ENCODE measurements at places on chromosomes 3 and 15. TPM values are rescaled to one million over a fixed set of nuclear protein-coding genes. Genes with fewer than 3 reads are reported as not detected.
A peak's percentile ranks its signal among the peaks of the same experiment; 100 is the strongest.

GRCh38 chr3:65146179-65146578 is 458.4 kb upstream of the ADAMTS9 start:
- DNase-seq, result no peak

- DNase-seq, result peak; percentile 77
These were observed 3.4 kb upstream of the COL7A1 start for GRCh38 chr3:48598323-48599076.

GRCh38 chr3:125156456-125156855 is 56.1 kb downstream of the SLC12A8 start:
- no peak for DNase-seq

GRCh38 chr3:173410849-173411248 is 13.3 kb downstream of the NLGN1 start:
- no peak for DNase-seq

- peak; percentile 55 for DNase-seq
These were observed 307.3 kb downstream of the SV2B start for GRCh38 chr15:91407269-91407889.

DNA sequence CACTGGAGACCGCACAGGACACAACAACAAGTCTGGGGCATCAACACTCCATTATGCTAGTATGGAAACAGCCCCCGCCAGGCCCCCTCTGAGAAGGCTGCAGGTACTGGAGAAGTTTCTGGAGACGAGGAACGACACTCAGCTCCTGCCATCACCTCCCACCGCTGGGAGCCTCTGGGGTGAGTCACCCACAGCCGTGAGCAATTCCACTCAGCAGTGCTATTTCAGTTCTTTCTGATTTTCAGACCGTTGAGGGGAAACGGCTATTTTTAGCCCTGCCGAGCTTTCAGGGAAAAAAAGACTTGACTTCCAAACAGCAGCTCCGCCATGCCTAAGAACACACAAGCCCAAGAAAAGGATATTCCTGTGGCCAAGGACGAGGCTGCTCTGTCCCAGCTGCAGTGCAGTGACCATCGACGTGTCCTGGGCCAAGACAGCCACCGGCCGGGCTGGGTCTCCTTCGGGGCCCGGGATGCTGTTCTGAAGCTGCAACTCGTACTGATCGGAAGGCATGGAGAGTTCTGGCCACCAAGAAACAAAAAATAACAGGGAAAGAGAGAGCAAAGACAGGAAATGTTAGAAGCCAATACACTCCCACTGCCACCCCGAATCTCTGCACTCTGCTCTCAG is 40.8 kb downstream of the NUP210 start:
- DNase-seq, result no peak

GRCh38 chr3:9036404-9037131 is 73.3 kb upstream of the RAD18 start:
- DNase-seq, result peak; percentile 70

- DNase-seq, result no peak
These were observed 479.4 kb downstream of the FOXP1 start for GRCh38 chr3:71104121-71104541.

DNA sequence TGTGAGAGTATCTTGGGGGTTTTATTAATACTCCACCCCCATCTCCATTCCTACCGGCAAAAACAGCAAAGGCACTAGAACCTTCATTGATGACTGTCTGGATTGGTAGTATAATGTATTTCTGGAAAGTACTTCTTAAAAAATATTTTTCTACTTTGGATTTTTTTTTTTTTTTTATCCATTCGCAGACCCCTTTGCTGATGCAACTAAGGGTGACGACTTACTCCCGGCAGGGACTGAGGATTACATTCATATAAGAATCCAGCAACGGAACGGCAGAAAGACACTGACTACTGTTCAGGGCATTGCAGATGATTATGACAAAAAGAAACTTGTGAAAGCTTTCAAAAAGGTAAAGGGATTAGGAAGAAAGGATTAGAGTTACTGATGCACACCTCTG is 1.2 kb downstream of the EIF1B start:
- DNase-seq, result no peak

- no peak for DNase-seq
These were observed 38.4 kb downstream of the NDUFB4 start for GRCh38 chr3:120634539-120634938.

- no peak for DNase-seq
These were observed 3.2 kb upstream of the BMF start for GRCh38 chr15:40111888-40112287.

GRCh38 chr15:64045774-64046420 is 388 bp downstream of the DAPK2 start:
- peak; percentile 32 for DNase-seq

DNA sequence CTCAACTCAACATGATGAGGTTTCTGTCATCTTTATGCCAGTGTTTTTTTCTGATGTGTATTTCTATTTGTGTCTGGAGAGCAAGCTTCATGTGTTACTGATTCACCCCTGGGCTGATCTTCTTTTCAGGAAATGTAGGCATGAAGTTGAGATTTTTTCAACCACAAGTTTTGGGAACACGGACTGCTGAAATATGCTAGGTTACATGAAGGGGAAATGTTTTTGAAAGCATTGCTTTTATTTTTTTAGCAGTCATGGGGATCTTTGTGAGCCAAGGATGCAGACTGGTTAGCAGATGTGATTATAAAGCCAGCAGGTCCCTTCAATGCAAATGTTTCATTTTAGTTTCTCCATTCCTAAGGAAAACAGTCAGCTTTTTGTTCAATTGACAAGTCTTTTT is 219.3 kb upstream of the COL8A1 start:
- no peak for DNase-seq

DNA sequence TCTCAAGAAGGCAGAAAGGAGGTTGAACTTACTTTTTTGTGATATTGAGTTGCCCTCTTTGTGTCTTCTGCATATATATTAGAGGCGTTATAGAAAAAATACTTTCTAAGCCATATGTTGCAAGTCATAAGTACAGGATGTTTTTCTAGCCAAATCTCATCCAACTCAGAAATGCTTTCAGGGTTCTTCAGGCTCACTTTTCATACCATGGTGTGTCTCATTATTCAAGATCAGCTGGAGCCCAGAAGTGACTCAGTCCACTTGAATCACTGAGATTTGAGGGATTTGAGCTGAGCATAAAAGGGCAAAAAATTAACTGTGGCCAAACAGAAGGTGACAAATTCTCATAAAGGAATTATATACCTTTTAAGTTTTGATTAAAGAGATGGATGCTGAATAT is 157.3 kb downstream of the WNT5A start:
- DNase-seq, result no peak

- no peak for DNase-seq
These were observed 27.9 kb downstream of the USP3 start for GRCh38 chr15:63532307-63532744.

DNA sequence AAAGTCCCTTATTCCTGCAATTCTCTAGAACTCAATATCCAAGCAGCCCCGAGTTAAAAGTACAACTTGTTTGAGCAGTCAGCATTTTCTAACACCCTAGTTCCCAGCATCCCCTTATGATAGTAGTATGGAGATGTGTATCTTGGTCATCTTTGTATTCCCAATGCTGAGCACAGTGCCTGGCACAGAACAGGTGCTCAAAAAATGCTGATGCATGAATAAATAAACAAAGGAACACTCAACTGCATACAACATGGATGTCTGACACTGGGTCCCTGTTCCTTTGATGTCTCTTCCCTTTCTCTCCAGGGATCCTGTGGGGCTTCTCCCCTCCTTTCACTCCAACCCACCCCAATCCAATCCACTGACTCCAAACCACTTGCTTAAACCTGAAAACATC is 23.9 kb upstream of the B3GNT5 start:
- DNase-seq, result no peak

GRCh38 chr3:165544432-165544831 is 292.8 kb downstream of the BCHE start:
- no peak for DNase-seq

GRCh38 chr3:158808697-158809096 is 6.8 kb downstream of the MFSD1 start:
- no peak for DNase-seq

GRCh38 chr3:13715167-13715954 is 164.5 kb downstream of the WNT7A start:
- no peak for DNase-seq

DNA sequence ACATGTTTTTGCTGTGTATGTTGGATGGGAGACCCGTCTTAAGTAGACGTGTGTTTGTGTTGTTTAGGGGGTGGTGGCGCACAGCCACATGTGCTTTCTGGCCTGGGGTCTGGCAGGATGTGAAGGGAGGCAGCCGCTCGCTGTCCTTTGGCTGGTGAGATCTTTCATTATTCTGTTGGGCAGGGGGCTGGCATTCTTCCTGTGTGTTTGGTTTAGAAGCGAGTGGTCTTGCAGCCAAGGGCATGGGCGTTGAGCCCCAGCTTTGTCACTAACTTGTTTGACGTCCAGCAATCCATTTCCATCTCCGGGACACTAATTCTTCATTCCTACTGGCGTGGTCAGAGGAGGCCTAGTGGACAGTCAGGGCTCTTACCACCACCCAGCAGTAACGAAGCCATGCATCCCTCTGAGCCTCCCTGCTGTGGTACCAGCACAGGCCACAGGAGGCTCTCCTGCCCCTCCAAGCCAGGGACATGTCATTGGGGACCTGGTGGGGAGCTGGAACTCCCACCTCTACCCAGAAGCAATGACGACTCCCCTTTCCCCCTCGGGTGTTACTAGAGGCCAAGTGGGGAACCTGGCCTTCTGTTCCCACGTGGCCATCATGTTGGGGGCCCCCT is 10.7 kb downstream of the THSD4 start:
- DNase-seq, result no peak

DNA sequence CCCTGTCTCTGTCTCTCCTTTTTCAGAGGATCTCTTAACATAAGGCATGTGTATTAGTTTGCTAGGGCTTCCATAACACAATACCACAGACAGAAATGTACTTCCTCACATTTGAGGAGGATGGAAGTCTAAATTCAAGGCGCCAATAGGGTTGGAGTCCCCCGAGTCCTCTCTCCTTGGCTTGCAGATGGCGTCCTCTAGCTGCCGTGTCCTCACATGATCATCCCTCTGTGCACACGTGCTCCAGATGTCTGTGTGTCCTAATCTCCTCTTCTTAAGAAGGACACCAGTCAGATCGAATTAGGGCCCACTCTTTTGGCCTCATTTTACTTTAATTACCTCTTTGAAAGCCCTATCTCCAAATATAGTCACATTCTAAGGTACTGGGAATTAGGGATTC is 23.0 kb upstream of the BFSP2 start:
- DNase-seq, result no peak

Gene PLCH1
- 1.2 TPM for polyA plus RNA-seq

Gene FGF7
- polyA plus RNA-seq, result 12.6 TPM

Gene GP9
- polyA plus RNA-seq, result 0.13 TPM

Gene IL17RE
- polyA plus RNA-seq, result 1.6 TPM

Gene SLC2A2
- polyA plus RNA-seq, result not detected

Gene AADAC
- 0.01 TPM for polyA plus RNA-seq

Gene PLSCR5
- polyA plus RNA-seq, result not detected

Gene IGDCC3
- polyA plus RNA-seq, result under 0.01 TPM

Gene GPR62
- 0.01 TPM for polyA plus RNA-seq
